ENCODE measurements at places on chromosomes 1 and 21. TPM values are rescaled to one million over a fixed set of nuclear protein-coding genes. Genes with fewer than 3 reads are reported as not detected.

Gene GUCA2A
- total RNA-seq: not detected

Gene EPHB2
- total RNA-seq: 4.6 TPM

Gene GUCA2B
- not detected for total RNA-seq

Gene CYP4Z1
- total RNA-seq: 19.2 TPM

Gene OR2T29
- not detected for total RNA-seq

Gene AMPD1
- 2.3 TPM for total RNA-seq

Gene CYP4B1
- 882 TPM for total RNA-seq

Gene KLF18
- not detected for total RNA-seq

Gene FMO1
- 7.0 TPM for total RNA-seq

Gene RGS5
- 69.3 TPM for total RNA-seq

Gene TCEA3
- total RNA-seq: 8.5 TPM

Gene TDRD10
- total RNA-seq: 2.9 TPM

Gene BLACAT1
- not detected for total RNA-seq

Gene MYOG
- not detected for total RNA-seq

Gene DMRTB1
- total RNA-seq: not detected

Gene CD34
- total RNA-seq: 80.6 TPM

Gene RNU1-3
- under 0.01 TPM for total RNA-seq

Gene SRGAP2B
- 12.0 TPM for total RNA-seq

Gene C1orf115
- total RNA-seq: 44.6 TPM

Gene VSIG8
- 0.15 TPM for total RNA-seq

Gene MANEAL
- total RNA-seq: 3.7 TPM

Gene SLFNL1
- total RNA-seq: 0.16 TPM

Gene KRTAP10-4
- not detected for total RNA-seq

Gene C1orf185
- total RNA-seq: not detected

Gene SLX9
- 15.8 TPM for total RNA-seq

Gene NTRK1
- total RNA-seq: 0.16 TPM

Gene ZBTB18
- total RNA-seq: 16.7 TPM

Gene KRTAP13-2
- not detected for total RNA-seq

Gene OR2T1
- total RNA-seq: not detected

Gene ADGRL4
- 21.2 TPM for total RNA-seq

Gene IGSF21
- total RNA-seq: 4.8 TPM

Gene CELA2B
- not detected for total RNA-seq

Gene FNDC10
- 0.98 TPM for total RNA-seq

Gene MASP2
- not detected for total RNA-seq

Gene TMEM82
- not detected for total RNA-seq

Gene ANKRD45
- total RNA-seq: 0.33 TPM

Gene FHAD1
- 1.0 TPM for total RNA-seq

Gene SELE
- total RNA-seq: 1.4 TPM

Gene KLHL17
- total RNA-seq: 10.0 TPM

Gene PKP1
- 0.96 TPM for total RNA-seq

Gene CHAF1B
- 1.6 TPM for total RNA-seq

Gene RORC
- 7.8 TPM for total RNA-seq

Gene FCMR
- total RNA-seq: 11.0 TPM

Gene LCE2A
- total RNA-seq: not detected

Gene LCE1C
- total RNA-seq: not detected

Gene ST6GALNAC5
- 15.4 TPM for total RNA-seq

Gene KCNK2
- 23.6 TPM for total RNA-seq

Gene RER1
- total RNA-seq: 70.4 TPM

Gene B3GALT5
- 2.3 TPM for total RNA-seq

Gene B3GALNT2
- total RNA-seq: 25.9 TPM

Gene CFHR4
- total RNA-seq: not detected

Gene ADAM30
- not detected for total RNA-seq

Gene MAN1C1
- 6.7 TPM for total RNA-seq

Gene PALMD
- total RNA-seq: 96.7 TPM

Gene TNFSF4
- 0.73 TPM for total RNA-seq

Gene RGS1
- 189 TPM for total RNA-seq

Gene DNAJC6
- 6.2 TPM for total RNA-seq

Gene HES5
- not detected for total RNA-seq

All from breast epithelium (tissue), 4 donors.